Effector memory CD4-positive, alpha-beta T cell (primary cell): ENCODE measurements at places on chromosomes 7 and 10.

- DNase-seq = no peak
Measured at GRCh38 chr7:157594306-157594705, 257.5 kb downstream of the DNAJB6 start.

DNA sequence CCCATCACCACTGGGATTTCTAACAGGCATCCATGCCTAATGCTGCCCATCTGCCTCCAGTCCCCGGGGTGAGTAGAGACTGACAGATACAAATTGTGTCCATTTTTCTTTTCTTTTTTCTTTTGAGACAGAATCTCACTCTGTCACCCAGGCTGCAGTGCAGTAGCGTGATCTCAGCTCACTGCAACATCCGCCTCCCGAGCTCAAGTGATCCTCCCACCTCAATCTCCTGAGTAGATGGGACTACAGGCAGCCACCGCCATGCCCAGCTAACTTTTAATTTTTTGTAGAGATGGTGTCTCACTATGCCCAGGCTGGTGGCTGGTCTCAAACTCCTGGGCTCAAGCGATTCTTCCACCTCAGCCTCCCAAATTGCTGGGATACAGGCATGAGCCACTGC lies 7.6 kb upstream of the CPN1 start:
- no peak for DNase-seq

DNA sequence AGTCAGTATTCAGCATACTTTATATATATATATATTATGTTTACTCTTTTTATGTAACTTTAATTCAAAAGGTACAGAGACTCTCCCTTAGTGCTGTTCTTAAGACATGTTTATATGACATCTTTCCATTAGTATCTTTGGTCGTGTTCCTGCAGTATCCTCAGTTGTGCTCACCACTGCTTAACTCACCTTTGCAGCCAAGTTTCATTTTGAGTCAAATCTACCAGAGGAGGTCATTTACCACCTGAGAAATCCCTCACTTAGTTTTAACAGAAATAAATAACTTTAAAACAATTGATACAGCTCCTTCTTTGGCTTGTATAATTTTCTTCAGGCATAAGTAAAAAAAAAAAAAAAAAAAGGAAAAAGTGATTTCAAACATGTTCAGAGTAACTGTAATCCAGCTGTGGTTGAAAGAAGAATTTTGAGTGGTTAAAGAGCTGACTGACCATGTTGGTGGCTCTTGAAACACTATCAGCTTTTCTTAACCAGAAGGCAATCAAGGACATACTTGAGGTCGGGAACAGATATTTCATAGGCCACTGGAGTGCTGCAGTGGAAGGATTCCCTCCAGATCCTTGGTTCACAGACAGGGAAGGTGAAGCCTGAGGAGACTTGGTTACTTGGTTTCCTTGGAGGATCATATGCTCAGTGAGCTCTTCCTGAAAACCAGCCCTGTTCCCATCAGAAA lies 116.8 kb downstream of the AUTS2 start:
- DNase-seq = no peak

GRCh38 chr7:43112941-43113621 lies 634 bp downstream of the HECW1 start:
- no peak for DNase-seq

GRCh38 chr10:70672165-70673042 lies at the start of gene ADAMTS14:
ADAMTS14 (plus strand) TSS chr10:70672506; CDS start chr10:70672803, 297 bp downstream.
- DNase-seq = no peak

- DNase-seq = no peak
Measured at GRCh38 chr10:15897287-15897686, 37.0 kb upstream of the MINDY3 start.

GRCh38 chr7:4815609-4816418 lies 40.4 kb downstream of the AP5Z1 start:
- DNase-seq = no peak

- DNase-seq = no peak
Measured at GRCh38 chr7:110486549-110486948, 604.4 kb upstream of the LRRN3 start.

DNA sequence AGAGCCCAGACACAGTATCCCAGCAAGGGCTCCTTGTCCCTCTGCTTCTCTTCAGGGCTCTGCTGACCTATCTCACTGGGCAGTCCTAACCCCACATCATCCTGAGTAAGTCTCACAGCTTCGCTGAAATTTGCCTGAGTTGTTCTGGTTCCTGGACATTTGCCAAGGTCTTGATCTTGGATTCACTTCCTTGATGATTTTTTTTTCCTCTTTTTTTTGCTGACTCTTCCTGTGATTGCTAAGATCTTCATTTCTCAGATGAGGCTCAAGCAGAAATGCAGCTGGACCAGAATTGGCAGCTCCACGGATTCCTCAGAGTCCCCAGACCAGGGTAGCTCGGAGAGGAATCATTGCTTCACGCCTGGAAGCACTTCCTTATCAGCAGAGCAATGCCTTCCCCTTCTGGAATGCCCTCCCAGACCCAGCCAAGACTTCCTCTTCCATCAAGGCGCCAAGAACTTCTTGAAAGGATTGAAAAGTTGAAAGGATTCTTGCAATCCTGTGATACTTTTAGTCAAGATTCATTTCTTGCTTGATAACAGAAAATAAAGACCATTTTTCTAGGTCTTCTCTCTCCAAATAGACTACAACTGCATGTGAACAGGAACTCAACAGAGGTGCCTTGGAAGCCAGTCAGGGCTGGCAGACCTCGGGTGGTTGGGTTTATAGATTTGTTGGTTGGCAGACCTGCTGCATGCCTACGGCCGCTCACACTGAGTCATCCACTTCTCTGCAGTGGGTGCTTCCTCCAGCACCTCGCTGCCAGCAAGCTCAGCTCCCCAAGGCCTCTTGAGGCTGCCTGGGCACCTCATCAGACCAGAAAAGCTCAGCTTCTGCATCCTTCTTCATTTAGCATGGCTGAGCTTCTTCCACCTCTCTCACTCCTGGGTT lies 8.8 kb upstream of the AFAP1L2 start:
- DNase-seq = no peak

DNA sequence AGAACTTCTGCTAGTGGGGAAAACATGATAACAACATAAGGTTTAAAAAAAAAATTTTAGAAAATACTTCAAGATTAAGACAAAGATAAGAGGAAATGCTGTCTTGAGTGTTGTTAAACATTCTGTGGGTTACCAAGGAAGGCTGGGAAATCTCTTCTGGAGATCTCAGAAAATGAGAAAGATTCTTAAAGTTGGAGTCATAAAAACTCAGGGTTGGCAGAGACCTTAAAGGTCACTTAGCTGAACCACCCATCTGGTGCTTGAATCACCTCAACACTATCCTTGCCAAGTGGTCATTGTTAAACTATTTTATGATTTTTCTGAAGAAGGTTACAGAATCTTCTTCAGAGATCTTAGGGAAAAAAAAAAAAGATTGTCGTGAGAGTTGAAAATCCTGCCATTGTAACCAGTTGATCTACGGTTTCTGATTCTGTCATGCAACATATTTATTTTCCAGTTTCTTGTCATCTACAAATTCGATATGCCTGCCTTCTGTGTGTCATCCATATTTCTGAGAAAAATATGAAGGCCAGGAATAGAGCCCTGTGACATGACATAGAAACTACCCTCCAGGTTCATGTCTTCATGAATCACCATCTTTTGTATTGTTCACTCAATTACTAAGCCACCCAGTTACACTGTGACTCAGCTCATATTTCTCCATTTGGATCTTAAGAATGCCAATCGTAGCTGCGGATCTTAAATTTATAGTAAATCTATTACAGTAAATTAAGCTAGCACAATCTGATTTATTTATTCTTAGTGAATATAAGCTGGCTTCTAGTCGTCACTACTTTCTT lies 179.2 kb downstream of the ST7 start:
- no peak for DNase-seq

DNA sequence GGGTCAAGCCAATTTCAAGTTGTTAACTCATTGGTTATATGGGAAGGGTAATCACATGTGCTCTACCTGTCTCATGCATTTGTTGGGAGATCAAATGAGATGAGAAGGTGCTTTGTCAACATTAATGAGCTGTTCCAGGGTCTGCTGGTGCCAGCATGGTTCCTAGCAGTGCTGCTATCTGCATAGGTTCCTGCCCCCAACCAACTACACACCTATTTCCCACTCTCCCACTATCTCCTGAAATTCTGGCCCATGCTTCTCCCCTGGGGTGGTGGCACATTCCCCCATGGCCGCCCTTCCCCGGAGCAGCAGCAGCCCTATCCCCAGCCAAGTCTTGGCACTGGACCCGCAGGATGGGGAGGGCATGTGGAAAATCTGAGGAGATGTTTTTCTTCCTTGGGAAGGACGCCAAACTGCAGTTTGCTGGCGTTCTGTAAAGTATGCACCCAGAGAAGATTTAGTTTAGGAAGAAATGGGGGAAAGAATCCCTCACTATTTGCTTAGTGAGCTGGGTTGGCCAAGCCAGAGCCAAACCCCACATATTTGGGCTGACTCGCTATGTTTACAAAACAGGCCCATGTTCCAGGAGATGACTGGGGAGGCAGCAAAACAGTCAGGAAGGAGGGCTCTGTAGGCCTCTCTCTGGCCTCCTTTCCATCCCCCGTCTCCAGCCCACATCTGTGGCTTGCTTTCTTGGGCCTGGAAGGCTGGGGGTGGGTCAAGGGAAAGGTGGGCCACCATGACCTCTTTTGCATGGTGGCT lies 42.5 kb downstream of the PPP1R3C start:
- DNase-seq = no peak

GRCh38 chr10:88598055-88598454 lies 11.5 kb downstream of the LIPJ start:
- no peak for DNase-seq

GRCh38 chr10:74328388-74328787 lies 177.4 kb downstream of the ADK start:
- no peak for DNase-seq

DNA sequence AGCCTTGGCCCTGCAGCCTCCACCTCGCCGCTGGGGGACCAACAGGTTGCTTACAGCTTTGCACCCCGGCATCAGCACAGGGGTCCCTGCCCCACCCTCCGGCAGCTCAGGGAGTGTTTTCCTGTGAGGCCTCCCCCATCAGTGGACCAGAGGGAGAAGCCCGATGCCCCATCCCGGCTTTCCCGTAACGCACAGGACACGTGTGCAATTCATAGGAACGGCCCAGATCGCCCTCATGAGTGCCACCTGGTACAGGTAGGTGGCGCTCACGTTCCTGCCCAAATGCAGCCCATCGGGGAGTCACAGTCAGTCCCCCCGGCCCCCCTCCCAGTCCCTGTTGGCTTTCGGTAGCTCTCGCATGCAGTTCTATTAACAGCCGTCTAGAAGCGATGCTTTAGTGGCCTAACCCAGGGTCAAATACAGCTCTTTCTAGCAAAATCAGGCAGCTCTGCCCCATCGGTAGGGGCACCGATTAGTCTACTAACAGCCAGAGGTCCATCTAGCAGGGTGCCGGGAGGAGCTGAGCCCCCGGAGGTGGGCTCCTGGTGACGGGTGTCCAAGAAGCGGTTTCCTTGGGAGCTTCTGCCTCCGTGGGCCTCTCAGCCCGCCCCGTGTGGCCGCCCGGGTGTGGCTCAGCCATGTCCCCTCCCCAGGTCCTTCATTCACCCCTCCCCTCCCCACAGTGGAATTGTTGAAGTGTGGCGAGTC lies 48.4 kb upstream of the GTF2IRD1 start:
- DNase-seq = no peak

GRCh38 chr7:108086546-108086945 lies 43.6 kb downstream of the LAMB4 start:
- no peak for DNase-seq

GRCh38 chr7:117862378-117862777 lies 10.9 kb downstream of the CTTNBP2 start:
- DNase-seq = no peak

DNA sequence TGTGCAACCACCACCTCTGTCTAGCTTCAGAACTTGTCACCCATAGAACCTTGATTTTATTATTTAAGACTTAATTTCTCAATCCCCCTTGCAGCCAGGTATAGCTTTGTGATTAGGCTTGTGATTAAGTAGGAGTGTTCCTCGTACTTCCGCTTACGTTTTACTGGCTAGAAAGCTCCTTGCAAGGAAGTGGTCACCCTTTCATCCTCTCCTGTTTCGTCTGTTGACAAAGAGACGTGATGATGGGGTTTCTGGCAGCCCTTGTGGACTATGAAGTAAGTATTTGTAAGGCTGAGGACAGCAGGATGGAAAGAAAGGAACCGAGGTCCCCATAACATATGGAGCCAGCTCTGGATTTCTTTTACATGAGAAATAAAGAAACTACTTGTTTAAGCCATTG lies 86.5 kb upstream of the KDM7A start:
- DNase-seq = peak; percentile 9

GRCh38 chr7:121714559-121715303 lies 158.2 kb upstream of the PTPRZ1 start:
- DNase-seq = no peak

- DNase-seq = no peak
Measured at GRCh38 chr7:148782757-148783456, 84.2 kb downstream of the CUL1 start.

DNA sequence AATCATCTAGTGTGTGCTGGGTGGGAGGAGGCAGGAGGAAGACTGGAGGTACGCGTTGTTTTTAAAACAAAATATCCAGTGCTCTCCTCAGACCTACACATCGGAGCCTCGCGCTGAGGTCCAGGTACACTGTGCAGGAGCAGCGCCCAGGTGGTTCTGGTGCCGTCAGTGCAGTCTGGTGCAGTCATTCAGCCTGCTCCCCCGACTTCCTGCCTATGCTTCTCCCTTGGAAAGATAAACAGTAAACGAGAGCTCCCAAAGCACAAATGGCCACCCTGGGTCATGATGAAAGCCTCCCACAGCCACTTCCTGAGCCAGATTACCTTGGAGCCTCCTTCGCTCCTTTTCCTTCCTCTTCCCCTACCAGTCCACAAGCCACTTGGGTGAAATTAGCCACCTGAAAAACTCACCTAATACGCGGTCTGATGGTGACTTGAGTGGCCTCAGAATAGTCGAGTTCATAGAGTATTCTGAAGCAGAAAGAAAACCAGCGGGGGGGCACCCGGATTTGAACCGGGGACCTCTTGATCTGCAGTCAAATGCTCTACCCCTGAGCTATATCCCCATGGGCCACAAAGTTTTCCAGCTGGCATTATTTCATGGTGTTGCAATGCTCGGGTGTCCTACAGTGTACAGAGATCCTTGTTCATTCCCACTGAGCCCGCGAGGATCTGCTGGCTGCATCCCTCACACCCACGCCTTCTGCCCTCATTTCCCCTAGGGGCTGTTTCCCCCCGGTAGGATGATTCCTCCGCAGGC lies 82.5 kb downstream of the ZNF467 start:
- DNase-seq = no peak

DNA sequence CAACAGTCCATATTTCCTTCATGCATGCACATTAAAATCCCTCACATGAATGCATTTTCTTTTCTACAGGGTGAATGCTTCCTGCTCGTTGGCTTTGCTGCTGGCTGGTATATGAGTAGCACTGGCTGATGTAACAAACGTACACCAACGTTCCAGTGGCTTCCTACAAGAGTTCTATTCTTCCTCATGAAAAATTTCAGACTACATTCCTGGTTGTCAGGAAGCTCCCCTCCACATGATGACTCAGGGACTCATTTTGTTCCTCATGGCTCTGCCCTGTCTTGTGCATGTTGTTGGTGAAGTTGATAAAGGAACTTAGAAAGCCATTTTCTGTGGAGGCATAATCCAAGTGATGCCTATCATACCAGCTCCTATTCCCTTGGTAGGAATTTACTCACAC lies 470.7 kb upstream of the KLF6 start:
- DNase-seq = no peak
